ENCODE measurements at places on chromosomes 3 and 15. TPM values are rescaled to one million over a fixed set of nuclear protein-coding genes. Genes with fewer than 3 reads are reported as not detected.
A peak's percentile ranks its signal among the peaks of the same experiment; 100 is the strongest.

DNA sequence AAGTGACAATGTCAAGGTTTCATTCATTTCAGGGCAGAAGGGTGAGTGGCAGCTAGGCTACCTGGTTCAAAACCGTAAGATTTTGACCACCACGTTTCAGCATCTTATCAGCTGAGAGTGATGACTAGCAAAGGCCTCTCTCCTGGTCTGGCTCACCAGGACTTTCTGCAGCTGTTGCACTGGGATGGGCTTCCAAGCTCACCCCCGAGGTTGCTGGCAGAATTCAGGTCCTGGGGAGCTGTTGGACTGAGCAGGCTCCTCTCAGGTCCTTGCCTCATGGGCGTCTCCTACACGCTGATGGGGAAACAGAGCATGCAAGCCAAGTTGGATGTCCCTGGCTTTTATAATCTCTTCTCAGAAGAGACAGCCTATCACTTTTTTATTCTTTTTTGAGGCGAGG, 88.8 kb upstream of the RNU6-1 start:
- H3K27ac ChIP-seq = peak overlapping the region; percentile 93
- no peaks in the 10 kb centered on the region for H3K36me3 ChIP-seq
- H3K27me3 ChIP-seq = no peaks in the 10 kb centered on the region
- peaks cover 26% of the 10 kb centered on the region for H3K4me1 ChIP-seq
- no peak overlapping the region for H3K4me3 ChIP-seq

GRCh38 chr3:122890720-122891220, 95.9 kb downstream of the SLC49A4 start:
- no peaks in the 10 kb centered on the region for H3K27me3 ChIP-seq
- H3K4me1 ChIP-seq = peaks cover 8% of the 10 kb centered on the region
- no peak overlapping the region for H3K4me3 ChIP-seq

DNA sequence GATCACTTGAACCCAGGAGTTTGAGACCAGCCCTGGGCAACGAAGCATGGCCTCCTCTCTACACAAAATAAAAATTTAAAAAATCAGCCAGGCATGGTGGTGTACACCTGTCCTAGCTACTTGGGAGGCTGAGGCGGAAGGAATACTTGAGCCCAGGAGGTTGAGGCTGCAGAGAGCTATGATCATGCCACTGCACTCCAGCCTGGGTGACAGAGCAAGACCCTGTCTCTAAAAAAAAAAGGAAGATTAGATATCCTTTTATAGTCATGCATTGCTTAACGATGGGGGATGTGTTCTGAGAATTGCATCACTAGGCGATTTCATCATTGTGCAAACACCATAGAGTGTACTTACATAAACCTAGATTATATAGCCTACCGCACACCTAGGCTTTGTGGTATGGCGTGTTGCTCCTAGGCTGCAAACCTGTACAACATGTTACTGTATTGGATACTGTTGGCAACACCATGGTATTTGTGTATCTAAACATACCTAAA, 12.6 kb downstream of the ALAS1 start:
- H3K4me1 ChIP-seq = no peaks in the 10 kb centered on the region
- DNase-seq = no peak
- H3K27me3 ChIP-seq = no peaks in the 10 kb centered on the region
- no peak overlapping the region for H3K4me3 ChIP-seq

DNA sequence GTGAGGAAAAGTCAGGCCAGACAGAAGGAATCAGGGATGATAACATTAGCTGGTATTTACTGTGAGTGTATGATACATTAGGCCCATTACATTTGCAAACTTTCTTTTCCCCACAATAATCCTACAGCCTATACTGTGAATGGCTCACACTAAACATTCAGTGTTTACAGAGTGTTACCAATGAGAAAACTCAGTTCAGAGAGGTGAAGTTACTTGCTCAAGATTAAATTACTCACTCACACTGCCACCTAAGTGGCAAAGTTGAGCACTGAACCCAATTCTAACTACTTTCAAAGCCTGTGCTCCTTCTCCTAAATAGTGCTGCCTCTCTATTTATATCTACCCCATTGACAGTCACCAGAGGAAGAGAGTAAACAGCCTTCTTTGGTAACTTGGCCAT, 8.5 kb downstream of the XPC start:
- H3K36me3 ChIP-seq = peaks cover 66% of the 10 kb centered on the region
- H3K27ac ChIP-seq = no peak overlapping the region
- H3K27me3 ChIP-seq = no peaks in the 10 kb centered on the region
- no peaks in the 10 kb centered on the region for H3K4me1 ChIP-seq
- no peak for DNase-seq

DNA sequence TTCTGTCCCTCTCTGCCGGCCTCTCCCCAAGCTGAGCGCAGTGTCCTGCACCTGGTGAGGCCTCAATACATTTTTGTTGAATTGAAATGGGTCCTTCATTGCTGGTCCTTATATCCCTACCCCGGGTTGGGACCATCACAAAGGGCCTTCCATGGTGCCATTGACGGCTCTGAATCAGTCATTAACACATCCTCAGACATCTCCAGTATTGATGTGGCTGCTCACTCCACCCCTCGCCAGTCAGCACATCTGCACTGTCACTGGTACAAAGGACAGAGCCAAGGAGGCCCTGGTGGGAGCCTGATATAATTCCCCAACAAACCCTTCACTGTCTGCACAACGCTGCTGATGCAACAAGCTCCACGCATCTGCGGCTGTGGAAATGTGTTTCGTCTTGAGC, 191.6 kb upstream of the TOPAZ1 start:
- no peak overlapping the region for H3K4me3 ChIP-seq
- no peaks in the 10 kb centered on the region for H3K36me3 ChIP-seq
- peaks cover 38% of the 10 kb centered on the region for H3K27me3 ChIP-seq
- no peak overlapping the region for H3K27ac ChIP-seq
- no peaks in the 10 kb centered on the region for H3K4me1 ChIP-seq

- H3K4me1 ChIP-seq = no peaks in the 10 kb centered on the region
- no peak overlapping the region for H3K27ac ChIP-seq
- H3K36me3 ChIP-seq = no peaks in the 10 kb centered on the region
- DNase-seq = no peak
- H3K27me3 ChIP-seq = peaks cover 7% of the 10 kb centered on the region
Measured at GRCh38 chr15:93413745-93414144, 324.7 kb upstream of the RGMA start.

DNA sequence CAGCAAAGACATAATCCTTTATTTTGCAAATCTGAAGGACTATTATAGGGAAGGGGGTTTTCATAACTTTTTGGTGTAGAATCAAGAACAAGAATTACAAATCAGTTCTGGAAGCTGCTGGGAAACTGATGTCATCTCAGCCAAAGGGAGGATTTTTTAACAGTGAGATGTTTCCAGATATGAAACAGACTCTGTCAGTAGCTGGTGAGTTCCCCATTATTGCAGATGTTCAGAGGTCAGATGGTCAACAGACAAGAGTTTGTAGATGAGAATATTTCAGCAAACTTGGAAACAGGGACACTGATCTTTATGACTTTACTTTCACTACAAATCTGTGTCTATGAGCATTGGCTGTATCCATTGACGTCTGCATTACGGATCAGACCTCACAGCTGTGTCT, 71.9 kb upstream of the LPP start:
- H3K27me3 ChIP-seq = peaks cover 26% of the 10 kb centered on the region
- peak; percentile 13 for DNase-seq
- no peaks in the 10 kb centered on the region for H3K4me1 ChIP-seq
- no peak overlapping the region for H3K27ac ChIP-seq
- no peak overlapping the region for H3K4me3 ChIP-seq

DNA sequence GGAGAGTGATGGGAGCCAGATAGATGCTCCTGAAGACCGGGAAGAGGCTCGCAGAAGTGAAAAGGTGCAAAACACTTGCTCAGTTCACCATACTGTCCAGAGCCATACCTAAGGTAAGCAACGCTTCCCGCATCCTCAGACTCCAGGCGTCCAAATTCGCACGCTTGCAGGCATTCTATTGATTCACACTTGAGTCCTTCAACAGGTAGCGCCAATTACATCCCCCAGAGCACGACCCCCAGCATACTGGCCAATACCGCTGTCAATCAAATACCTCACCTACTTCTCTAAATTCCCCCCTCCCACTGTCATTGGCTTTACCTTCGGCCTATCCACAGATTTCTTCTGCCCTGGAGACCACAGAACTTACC, 361 bp upstream of the STXBP5L start:
- H3K36me3 ChIP-seq = no peaks in the 10 kb centered on the region
- H3K27ac ChIP-seq = no peak overlapping the region
- H3K27me3 ChIP-seq = peaks cover 15% of the 10 kb centered on the region

DNA sequence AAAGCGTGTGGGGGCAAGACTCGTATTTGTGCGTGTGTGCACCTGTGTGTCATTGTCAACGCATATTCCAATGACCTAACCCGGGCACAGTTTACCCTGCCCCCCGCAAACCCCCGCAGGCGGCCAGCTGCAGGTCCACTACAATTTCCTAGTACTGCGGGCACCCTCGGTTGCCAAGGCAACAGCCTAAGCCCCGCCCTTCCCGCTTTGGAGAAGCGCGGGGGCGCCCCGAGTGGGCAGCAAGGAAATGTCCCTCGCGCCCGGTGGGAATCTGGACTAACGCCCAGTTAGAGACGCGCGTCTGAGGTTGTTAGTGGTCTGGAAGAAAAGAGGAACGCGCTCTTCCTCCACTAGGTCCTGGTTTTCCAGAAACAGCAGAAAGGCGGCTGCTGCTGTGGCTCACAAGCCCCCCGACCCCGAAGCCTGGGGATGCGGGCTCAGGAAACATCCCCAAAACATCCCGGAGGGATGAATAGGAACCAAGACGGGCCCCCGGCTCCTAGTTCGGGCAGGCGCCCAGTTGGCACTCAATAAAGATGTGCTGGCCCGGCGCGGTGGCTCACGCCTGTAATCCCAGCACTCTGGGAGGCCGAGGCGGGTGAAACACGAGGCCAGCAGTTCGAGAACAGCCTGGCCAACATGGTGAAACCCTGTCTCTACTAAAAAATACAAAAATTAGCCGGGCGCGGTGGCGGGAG, 1.1 kb downstream of the ABHD14A start:
- peak overlapping the region; percentile 51 for H3K4me3 ChIP-seq
- no peak overlapping the region for H3K27ac ChIP-seq
- no peaks in the 10 kb centered on the region for H3K36me3 ChIP-seq
- H3K4me1 ChIP-seq = peaks cover 21% of the 10 kb centered on the region

GRCh38 chr3:10329495-10330015, 8.6 kb upstream of the SEC13 start:
- no peak for DNase-seq
- no peaks in the 10 kb centered on the region for H3K36me3 ChIP-seq
- H3K27ac ChIP-seq = no peak overlapping the region

GRCh38 chr3:156460206-156460611, 94.7 kb downstream of the SSR3 start:
- no peak for DNase-seq
- H3K36me3 ChIP-seq = no peaks in the 10 kb centered on the region
- H3K27me3 ChIP-seq = no peaks in the 10 kb centered on the region
- no peak overlapping the region for H3K4me3 ChIP-seq

GRCh38 chr3:147359177-147360050, 46.9 kb downstream of the ZIC4 start:
- peaks cover 100% of the 10 kb centered on the region for H3K27me3 ChIP-seq
- no peak for DNase-seq
- no peaks in the 10 kb centered on the region for H3K36me3 ChIP-seq

GRCh38 chr3:177807150-177807875, 610.0 kb upstream of the TBL1XR1 start:
- H3K4me1 ChIP-seq = no peaks in the 10 kb centered on the region
- H3K27me3 ChIP-seq = no peaks in the 10 kb centered on the region
- no peak for DNase-seq
- H3K4me3 ChIP-seq = no peak overlapping the region
- no peak overlapping the region for H3K27ac ChIP-seq

GRCh38 chr3:80010021-80010571, 242.3 kb upstream of the ROBO1 start:
- H3K27me3 ChIP-seq = no peaks in the 10 kb centered on the region
- no peaks in the 10 kb centered on the region for H3K36me3 ChIP-seq
- DNase-seq = peak; percentile 5
- H3K4me3 ChIP-seq = no peak overlapping the region

DNA sequence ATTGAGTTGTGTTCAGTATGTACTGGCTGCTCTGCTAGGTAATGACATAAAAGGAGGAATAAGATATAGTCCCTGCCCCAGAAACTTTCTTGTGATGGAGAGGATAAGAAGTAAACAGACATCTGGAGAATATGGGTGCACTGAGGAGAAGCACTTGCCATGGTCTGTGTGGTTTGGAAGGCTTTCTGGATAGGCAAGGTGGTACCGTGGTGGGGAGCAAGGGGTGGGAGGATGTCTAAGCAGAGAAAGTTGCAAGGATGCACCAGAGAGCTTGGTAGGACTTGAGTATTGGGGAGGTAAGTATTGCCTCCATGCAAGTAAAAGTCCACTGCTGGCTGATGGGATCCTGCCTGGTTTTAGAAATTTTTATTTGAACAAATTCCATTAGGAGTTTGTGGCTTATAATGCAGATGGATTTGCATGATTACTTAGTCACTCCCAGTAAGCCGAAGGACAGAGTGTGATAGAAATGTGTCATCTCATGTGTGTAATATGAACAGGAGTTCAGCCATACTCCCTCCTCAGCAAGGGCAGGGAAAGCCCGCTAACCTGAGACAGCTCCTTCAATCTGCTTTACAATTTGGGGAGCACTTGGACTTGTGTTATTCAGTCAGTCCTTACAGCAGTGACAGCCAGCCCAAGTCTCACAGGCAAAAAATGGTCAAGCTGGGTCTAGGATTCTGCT, 53.6 kb downstream of the CLSTN2 start:
- no peaks in the 10 kb centered on the region for H3K36me3 ChIP-seq
- peaks cover 3% of the 10 kb centered on the region for H3K27me3 ChIP-seq
- H3K4me1 ChIP-seq = no peaks in the 10 kb centered on the region
- no peak overlapping the region for H3K4me3 ChIP-seq
- no peak overlapping the region for H3K27ac ChIP-seq

DNA sequence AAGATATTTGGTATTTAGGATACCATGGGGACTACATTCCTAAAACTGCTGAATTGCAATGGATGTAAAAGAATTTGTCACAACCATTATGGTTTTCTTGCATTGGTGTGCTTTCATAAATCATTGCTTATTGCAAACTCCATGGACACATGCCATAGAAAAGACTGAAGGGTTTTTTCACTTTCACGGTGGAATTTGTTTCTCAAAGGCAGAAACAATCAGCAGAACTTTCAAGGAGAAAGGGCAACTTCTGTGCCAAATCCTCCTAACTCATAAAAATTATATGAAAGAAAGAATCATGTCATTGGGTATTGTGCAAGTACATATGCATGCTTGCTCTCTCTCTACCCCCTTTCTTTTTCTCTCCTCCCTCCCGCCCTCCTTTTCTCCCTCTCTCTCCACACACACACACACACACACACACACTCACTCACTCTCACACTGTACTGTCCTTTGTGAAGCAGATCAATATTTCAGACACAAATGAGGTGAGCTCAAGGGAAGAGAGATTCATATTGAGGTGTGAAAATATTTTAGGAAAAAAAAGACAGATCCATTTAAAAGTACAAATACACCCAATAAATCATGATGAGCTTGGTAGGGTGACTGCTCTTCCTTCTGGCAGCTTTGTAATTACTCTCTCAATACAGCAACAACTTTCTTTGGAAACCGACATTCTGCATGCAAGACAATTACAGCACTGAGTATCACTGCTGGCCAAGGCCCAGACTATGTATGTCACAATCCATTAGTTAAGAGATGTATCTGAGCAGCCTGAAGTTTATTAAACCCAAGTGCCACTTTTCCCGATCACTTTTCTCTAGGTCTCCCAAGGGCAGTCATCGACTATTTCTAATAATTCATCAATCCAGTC, 492.6 kb downstream of the TUSC7 start:
- no peak for DNase-seq
- no peak overlapping the region for H3K4me3 ChIP-seq
- no peaks in the 10 kb centered on the region for H3K4me1 ChIP-seq
- no peaks in the 10 kb centered on the region for H3K36me3 ChIP-seq

ACP3 gene
- 19.9 TPM for polyA plus RNA-seq

LRRC2 gene
- polyA plus RNA-seq = 0.71 TPM

WDR72 gene
- polyA plus RNA-seq = 10.6 TPM

SLC38A3 gene
- 13.4 TPM for polyA plus RNA-seq

COL8A1 gene
- polyA plus RNA-seq = 5.1 TPM

All from cardiac muscle cell (in vitro differentiated cells and primary cell).